Activated CD4-positive, alpha-beta T cell treated with anti-CD3 and anti-CD28 coated beads, Interleukin-2, amount 10 ng/mL, durations not matched to agents 24 days and 14 days (primary cell): ENCODE measurements at places on chromosomes 3 and 15.

GRCh38 chr3:16885593-16886302, 993 bp downstream of the PLCL2 start:
- no peak for DNase-seq

- no peak for DNase-seq
Observed at GRCh38 chr3:187533797-187534196, 136.4 kb downstream of the SST start.

GRCh38 chr3:37949866-37950265, 40.7 kb upstream of the VILL start:
- no peak for DNase-seq

- DNase-seq: no peak
Observed at GRCh38 chr3:148534089-148534988, 163.4 kb upstream of the AGTR1 start.

DNA sequence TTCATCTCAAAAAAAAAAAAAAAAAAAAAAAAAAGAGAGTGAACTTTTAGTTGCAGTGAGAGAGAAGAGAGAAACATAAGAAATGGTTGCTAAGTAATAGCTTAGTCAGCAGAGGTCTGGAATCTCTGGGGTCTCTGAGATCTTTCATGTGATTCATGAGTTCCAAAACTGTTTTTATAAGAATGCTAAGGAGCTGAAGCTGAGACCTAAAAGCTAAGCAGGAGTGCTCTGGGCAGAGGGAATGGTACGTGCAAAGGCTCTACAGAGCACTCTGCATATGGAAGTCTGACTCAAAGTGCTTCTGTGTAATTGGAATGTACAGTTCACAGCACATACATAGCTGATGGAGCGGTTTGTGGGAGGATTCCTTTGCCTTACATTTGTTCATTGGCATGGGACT, 66.3 kb upstream of the LRIG1 start:
- no peak for DNase-seq

DNA sequence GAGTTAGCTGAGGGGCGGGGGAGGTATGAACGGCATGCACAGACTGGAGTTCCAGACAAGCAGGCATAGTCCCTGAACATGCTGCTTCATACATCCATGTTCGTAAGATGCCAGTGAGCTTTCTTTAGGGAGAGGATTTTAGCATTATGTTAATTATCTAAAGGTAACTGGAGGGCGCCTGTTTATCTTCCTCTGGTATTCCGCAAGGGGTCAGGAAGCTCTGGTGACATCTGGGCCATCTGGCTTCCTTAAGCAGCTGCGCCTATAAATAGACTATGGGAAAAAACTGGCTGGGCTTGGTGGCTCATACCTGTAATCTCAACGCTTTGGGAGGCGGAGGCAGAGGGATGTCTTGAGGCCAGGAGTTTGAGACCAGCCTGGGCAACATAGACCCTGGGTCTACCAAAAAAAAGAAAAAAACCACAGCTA, 1.5 kb upstream of the FBXO22 start:
- DNase-seq: no peak

GRCh38 chr3:125386811-125387210, 11.7 kb upstream of the ZNF148 start:
- DNase-seq: no peak

- no peak for DNase-seq
Observed at GRCh38 chr3:183745300-183746098, 47.9 kb downstream of the YEATS2 start.

DNA sequence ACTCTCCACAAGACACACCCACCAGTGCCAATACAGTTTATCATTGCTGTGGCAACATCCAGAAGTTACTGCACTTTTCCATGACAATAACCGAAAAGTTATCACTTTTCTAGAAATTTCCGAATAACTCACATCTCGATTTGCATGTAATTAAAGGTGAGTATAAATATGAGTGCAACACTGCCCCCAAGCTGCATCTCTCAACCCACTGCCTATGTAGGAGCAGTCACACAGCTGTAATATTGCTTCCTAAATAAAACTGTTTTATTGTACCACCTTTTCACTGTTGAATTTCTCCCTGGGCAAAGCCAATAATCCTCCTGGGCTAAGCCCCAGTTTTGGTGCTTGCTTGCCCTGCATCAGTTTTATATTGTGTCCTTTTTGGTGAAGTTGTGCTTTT, 601.0 kb upstream of the EPHA6 start:
- no peak for DNase-seq

DNA sequence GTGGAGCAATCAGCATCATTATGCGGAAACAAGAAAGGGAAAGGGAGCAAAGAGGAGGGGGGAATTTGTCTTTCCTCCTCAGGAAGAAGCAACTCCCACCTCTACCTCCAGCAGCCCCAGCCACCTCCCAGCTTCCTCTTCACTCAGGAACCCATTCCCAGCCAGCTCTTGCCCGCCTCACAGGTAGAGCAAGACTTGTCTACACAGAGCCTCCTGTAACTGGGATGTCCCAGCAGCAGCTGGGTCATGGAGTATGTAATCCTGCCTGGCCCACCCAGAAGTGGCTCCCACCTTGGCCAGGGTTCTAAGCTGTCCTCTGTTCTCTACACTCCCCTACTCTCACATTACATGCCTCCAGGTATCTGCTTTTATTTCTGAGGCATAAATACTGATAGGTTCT, 14.0 kb downstream of the IGDCC3 start:
- DNase-seq: no peak

GRCh38 chr3:129399895-129400357, 28.5 kb downstream of the EFCAB12 start:
- no peak for DNase-seq

DNA sequence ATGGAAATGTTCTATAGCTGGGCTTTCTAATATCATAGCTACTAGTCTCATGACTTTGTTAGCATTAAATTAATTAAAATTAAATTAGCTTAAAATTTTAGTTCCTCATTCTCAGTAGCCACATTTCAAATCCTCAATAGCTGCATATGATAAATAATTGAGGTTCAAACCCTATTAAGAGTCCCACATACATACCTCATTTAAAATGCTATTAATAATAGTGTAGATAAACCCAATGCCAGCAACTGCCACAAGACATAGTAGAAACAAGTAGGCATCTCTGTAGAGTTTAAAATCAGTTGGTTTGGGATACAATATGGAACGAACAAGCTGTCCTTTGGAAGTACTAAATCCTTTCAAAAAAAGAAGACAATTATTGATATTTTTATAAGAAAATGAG, 39.1 kb downstream of the ATP13A3 start:
- no peak for DNase-seq

GRCh38 chr3:192958219-192958872, 40.7 kb upstream of the MB21D2 start:
- no peak for DNase-seq

- no peak for DNase-seq
Observed at GRCh38 chr15:81346611-81347010, 22.7 kb upstream of the STARD5 start.

- no peak for DNase-seq
Observed at GRCh38 chr3:188978421-188979171, 193.2 kb upstream of the TPRG1 start.

DNA sequence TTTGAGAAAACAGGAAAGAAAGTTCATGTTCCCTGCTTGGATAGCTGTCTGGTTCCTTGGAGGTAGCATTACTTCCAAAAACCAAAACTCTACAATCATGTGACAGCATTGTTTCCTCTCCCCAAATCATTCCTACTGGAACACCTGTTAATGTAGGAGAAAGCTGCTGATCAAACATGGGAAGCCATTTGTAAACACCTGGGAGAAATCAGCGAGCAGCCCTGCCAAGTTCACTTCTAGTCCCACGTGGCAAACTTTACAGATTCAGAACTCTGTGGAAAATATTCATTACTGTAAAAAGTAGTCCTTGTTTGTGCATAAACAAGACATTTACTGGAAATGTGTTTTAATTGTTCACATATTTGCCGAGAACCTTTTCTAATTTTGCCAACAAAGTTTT, 275.5 kb upstream of the AZI2 start:
- no peak for DNase-seq

- DNase-seq: no peak
Observed at GRCh38 chr3:196778755-196779154, 39.1 kb downstream of the PAK2 start.

DNA sequence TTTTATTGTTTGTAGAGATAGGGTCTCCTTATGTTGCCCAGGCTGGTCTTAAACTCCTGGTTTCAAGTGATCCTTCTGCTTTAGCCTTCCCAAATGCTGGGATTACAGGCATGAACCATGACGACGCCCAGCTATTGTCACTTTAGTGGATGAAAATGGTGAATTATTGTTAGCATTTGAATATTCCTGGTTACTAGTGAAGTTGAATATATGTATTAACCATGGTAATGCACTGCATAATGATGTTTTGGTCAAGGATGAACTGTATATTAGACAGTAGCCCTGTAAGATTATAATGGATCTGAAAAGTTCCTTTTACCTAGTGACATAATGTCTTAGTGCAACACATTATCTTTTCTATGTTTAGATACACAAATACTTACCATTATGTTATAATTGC, 50.4 kb upstream of the KCNAB1 start:
- no peak for DNase-seq

DNA sequence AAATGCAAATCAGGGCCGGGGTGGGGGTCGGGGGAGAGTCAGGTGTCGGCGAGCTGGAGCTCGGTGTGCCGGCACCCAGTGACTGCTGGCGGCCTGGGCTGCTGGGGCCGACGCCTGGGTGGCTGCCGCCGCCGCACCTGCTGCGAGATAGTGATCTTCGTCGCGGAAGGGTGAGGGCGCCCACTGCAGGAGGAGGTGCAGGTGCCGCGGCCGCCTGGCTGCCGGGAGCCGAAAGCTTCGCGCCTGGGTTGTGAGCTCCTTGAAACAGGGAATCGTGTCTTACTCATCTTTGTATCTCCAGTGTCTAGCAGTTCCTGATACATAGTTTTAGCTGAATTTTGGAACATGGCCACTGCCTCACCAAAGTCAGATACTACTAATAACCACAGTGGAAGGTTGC, 64.0 kb upstream of the CPOX start:
- DNase-seq: peak; percentile 83

DNA sequence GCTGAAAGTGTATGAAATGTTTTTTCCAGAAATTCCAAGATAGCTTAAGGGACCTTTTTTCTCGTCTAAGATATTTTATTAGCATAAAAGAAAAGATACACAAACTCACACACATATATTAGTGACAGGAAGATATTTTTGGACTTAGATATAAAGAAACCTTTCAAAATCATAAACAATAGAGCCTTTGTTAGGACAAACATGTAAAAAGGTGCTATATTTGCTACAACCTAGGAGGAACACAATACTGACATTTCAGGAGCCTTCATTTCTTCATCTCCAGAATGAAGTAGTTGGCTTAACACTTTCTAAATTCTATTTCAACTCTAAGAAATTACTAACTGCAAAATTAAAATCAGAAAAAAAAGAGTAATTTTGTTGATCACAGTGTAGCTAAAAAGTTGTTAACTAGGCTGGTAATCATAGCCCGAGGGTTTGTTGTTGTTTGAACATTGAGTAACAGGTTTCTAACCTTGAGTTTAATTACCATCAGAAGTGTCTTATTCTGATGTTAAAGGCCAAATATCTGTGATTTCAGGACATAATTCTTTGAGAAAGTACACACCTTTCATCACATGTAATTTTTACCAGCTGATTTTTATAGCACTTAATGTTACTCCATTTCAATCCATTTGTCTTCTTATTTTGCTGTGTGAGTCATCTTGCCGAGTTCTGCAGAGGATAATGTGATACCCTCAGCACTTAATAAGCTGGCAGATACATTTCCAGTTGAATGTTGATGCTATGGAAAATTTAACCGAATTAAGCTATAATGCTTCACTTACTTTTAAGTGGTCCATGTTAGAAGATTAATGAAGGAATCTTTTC, 97.3 kb downstream of the MBNL1 start:
- DNase-seq: no peak

DNA sequence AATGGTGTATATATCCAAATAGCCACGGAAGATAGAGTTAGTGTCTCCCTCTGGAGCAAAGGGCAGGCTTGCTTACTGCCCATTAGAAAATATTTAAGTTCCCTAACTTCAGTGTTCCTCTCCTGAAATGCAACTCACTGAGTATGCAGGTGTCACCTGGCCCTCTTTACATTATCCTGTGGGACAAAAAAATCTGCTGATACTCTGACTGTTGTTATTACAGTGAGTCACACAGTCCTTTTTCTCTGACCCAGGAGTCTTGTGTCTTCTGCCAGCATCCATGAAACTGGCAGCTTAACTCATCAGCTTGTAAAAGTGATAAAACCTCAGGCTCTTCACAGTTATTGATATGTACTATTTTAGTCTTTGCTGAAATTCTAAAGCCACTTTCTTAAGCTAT, 42.2 kb upstream of the RASGRF1 start:
- no peak for DNase-seq

- DNase-seq: peak; percentile 92
Observed at GRCh38 chr3:18425641-18426257, 610 bp upstream of the SATB1 start.

DNA sequence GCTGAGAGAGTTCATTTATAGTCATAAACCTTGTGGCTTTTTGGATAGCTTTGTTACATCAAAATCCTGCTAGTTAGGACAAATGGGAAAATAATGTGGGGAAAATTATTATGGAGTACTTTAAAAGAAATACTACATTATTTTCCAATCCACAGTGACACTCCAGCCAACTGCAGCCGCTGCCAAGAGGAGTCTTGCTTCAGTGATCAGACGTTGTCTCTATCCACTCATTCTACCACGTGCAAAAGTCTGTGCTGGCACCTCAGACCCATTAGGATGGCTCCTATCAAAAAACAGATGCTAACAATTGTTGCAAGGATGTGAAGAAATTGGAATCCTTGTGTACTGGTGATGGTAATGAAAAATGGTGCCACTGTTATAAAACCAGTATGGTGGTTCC, 128.6 kb upstream of the IQSEC1 start:
- DNase-seq: no peak

DNA sequence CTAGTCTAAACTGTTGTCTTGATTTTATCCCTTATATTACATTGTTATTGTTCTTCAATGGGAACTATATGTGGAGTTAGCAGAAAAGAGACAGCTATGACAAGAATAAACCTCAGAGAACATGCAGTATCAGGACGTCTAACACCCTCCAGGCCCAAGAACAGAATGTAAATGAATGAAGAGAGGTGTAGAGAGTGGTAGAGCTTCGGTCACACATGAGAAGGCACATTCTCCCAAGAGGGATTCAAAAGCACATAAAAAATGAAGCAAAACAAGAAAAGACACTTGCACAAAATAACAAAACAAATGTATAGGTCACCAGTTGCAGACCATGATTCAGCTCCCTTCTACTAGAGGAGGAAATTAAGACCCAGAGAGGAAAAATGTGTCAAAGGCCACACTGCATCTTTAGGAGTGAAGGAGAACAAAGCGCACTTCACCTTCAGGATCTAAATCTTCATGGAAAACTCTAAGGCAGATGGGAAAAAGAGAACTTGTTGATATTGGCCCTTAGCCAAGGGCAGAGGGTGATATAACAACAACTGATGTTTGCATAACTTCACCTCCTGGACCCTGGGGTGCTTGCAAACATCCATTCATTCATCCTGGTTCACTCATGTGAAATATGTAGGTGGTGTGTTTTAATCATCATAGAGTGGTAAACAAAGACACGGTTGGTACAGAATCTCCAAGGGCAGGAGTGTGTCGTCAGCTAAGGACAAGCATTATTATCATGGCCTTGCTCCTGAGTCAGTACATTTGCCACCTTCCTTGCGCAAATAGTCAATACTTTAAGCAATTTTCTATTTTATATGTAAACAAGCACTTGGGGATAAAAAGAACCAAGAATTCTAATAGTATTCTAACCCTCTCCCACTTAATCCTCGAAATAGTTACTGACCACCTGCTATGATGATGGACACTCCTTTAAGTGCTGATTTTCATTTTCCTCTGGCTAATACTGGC, 8.8 kb downstream of the NEK10 start:
- no peak for DNase-seq
